ENCODE measurements at places on chromosomes 7 and 10.

GRCh38 chr10:71840177-71840957 is 10.7 kb downstream of the PSAP start:
- peak; percentile 96 for DNase-seq

GRCh38 chr7:55124989-55125875 is 106.4 kb downstream of the EGFR start:
- no peak for DNase-seq

DNA sequence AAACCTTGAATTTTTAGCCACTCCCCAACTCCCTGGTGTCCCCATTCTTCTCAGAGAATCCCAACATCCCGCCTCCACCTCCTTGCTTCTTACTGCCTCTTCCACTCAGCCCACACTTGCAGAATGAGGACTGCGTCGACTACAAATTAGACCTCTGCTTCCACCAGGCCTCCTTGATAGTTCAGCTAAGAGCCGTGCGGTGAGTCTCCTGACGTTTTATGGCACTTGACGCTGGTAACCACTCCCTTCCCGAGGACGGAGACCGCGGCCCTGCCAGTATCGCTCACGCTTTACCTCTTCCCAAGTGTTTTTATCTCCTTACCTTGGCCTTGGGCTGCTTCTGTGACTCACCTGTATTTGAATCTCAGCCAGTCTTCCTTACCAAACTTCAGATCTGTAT is 31.1 kb downstream of the RBM17 start:
- no peak for DNase-seq

GRCh38 chr10:121261665-121262064 is 336.6 kb downstream of the FGFR2 start:
- DNase-seq = no peak

- DNase-seq = no peak
Observed at GRCh38 chr7:134276951-134277350, 39.8 kb downstream of the SLC35B4 start.

DNA sequence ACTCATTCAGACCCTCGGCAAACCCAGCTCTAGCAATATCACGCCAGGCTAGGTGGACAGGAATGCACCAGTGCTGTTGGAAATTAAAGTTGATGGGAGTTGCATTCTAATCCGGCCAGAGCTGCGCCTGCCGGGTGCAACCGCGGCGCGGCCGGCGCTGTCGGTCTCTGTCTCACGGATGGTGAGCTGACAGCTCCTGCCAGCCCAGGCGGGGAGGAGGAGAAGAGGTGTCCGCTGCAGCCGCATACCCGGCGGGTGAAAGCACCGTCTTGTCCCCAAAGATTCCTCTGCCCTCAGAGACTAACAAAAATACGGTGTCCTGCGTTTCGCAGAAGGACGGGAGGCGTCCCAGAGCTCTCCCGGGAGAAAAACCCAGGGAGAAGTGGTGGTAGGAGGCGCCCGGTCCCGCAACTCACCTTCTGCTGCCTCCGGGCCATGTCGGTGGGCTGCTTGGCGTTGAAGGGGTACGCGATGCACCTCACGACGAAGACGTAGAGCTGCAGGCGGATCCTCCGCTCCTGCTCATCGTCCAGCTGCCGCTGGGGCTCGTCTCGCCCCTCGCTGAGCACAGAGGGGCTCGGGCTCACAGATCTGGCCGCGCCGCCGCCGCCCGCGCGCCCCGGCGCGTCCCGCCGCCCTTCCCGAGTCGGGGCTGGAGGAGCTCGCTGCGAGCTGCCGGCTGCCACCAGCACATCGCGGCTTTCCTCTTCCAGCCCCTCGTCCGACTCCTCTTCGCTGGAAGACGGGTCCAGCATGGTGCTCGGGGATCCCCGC is 490 bp downstream of the CADPS2 start:
- DNase-seq = no peak

Measured in retinal pigment epithelial cell (primary cell).